ENCODE measurements at places on chromosomes 5 and 9.

- DNase-seq, result no peak
These were observed 233.6 kb downstream of the SAXO1 start for GRCh38 chr9:18799428-18799827.

- DNase-seq, result no peak
These were observed 9.4 kb upstream of the PLEKHG4B start for GRCh38 chr5:82570-82969.

- DNase-seq, result peak; percentile 61
These were observed 381.4 kb downstream of the ACTL7B start for GRCh38 chr9:108474356-108474755.

GRCh38 chr9:137174722-137175293 is 3.0 kb upstream of the TMEM210 start:
- DNase-seq, result no peak

- no peak for DNase-seq
These were observed 95.7 kb upstream of the EFNA5 start for GRCh38 chr5:107766439-107766838.

GRCh38 chr5:27472000-27472763 is 433.8 kb upstream of the CDH9 start:
- DNase-seq, result peak; percentile 40

DNA sequence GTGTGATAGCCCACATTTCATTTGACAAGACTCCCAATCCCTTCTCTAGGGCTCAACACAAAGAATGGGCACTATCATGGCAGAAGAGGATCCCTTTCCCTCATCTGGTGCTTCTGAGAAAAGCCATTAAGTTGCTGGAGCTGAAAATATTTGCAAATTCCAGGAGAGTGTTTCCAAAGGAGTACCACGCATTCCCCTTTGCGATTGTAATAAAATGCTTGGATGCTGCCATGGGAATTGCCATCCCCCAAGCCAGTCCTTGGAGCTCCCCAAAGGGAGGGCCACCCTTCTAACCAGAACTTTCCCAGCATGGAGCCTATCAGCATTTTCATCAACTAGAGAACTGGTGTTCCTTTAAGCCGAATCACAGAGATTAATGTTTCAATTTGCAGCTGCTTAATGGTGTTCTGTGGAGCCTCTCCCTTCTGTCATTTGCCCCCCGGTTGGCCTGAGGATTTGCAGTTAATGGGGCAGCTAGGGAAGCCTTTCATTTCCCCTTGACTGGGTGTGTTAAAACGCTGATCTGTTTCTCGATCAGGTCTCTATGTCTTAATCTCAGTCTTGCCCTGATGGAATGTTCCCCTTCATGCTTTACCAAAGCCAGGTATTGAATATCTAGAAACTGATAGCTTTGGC is 133.0 kb downstream of the ENC1 start:
- no peak for DNase-seq

DNA sequence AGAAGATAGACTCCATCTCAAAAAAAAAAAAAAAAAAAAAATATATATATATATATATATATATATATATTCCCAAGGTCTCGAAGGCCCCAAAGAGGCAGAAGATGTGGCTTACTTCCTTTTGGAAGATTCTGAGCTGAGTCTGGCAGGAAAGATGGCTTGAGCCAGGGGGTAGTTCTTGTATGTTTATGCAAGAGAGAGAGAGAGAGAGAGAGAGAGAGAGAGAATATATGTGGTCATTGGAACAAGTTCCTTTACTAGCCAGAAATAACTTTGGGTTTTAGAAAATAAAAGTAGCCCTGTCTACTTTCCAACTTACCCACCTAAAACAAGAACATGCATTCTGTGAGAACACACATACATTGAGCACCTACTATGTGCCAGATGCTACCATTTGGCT is 17.6 kb downstream of the NCS1 start:
- DNase-seq, result peak; percentile 81

- DNase-seq, result no peak
These were observed 142.8 kb downstream of the LIFR start for GRCh38 chr5:38413696-38414095.

DNA sequence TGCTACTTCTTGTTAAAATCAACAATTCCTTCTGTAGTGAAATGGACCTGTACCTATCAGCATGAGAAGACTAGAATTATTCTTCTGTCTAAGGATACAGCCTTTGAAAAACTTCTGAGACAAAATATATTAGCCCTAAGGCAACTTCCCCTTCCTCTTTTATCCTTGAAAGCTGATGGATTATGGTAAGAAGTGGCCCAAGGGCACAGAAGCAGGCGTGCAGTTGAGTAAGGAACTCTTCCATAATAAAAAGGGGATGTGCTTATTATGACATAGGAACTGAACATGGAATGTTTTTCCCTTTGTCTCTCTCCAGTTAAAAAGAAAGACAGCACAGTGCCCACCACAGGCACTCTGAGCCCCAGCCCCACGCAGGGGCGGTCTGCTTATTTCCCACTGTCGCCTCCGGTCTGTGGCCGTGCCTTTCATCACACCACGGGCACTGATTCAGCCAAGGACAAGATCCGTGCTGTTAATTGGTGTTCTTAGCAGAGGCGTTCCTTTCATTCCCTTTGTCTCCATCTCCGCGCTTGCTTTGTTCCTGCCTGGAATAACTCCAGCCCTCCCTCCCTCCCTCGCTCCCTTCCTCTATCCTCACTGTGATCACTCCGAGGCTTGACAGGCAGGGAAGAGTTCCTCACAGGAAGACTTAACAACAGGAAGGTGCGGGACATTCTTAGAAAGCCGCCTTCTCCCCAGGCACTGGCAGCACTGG is 135.9 kb upstream of the OTULINL start:
- DNase-seq, result peak; percentile 51

DNA sequence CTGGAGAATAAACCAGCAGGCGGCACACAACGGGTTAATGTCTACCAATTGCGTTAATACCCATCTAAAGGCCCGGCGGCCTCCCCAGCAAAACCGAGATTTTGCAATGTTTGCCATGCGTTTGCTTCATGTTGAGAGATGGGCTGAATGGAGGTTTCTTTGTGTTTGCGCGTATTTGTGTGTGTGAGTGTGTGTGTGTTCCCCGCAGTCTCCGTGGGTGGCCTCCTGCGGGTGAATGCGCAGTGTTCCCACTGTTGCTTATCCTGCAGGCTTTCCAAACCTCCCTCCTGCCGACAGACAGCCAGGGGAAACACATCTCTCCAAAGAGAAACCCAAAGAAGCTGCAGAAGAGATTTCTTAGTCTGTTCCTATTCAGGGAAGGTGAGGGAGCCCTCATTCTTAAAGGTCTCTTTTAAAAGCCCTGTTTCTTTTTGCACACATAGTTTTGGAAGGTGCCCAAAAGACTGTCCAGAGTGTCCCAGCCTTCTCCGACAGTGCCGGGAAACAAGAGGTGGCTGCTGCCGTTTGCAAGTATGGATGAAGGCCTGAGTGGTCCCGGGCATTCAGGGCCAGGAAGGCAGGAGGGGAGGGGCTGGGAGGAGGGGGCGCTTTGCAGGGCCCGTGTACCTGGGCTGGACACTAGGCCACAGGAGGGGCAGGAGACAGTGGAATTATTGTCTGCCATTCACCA is 103.8 kb upstream of the ERCC6L2 start:
- DNase-seq, result peak; percentile 61

GRCh38 chr9:126605792-126606482 is 7.8 kb upstream of the LMX1B start:
- no peak for DNase-seq

DNA sequence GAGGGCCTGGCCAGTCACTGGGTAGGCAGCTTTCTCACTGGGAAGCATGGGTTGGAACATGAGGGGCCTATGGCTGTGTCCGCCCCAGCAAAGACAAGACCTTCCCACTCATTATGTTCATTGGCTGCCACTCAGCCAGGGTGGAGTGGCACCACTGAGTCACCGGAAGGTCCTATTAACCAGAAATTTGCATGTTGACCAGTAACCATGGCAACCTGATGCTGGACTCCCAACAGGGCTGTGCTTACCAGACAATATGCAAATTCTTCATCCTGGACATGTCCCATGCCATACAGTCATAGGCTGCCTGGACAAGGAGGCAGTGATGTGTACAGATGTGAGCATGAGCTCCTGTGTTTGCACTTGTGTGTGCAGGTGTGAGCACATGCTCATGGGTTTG is 66.7 kb downstream of the PSD2 start:
- peak; percentile 14 for DNase-seq

DNA sequence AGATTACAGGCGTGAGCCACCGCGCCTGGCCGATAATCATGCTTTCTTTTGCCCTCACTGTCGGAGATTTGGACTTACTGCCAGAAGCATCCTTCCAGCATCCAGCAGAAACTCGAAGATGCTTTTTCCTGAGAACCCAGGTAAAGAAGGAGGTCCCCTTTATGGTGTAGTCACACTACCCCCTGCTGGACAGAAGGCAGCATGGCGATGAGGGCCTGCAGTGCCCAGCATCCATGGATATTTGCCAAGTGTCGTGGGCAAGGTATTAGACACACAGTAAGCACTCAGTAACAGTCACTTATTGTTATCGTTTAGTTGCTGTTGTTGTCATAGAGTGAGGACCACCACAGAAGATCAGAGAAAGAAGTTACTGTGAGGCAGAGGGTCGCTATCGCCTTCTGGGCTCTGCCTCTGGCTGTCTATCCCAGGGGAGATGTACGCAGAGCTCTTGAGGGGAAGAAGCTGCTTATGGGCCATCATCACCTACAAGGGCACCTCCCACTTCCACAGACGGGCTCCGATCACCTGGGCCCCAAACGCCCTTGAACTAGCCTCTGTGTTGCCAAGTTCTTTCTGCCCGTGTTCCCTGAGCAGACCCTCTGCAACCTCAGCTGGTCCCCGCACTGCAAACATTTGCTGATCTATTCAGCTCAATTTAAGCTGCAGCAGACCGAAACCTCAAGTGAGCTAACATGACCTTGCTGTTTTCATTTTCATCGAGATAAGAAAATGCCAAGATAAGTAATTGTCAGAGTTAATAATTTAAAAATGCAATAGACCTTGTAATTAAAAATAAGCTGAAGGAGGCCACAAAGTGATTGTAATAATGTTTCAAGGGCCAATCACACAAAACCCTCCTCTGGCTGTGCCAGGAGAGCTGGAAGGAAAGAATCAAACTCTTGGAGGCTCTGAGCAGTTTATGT is 23.9 kb downstream of the C5orf15 start:
- peak; percentile 47 for DNase-seq

- DNase-seq, result no peak
These were observed 101.9 kb downstream of the GADD45G start for GRCh38 chr9:89706731-89707191.

- DNase-seq, result no peak
These were observed 485.6 kb upstream of the NUDT12 start for GRCh38 chr5:104048231-104048630.

DNA sequence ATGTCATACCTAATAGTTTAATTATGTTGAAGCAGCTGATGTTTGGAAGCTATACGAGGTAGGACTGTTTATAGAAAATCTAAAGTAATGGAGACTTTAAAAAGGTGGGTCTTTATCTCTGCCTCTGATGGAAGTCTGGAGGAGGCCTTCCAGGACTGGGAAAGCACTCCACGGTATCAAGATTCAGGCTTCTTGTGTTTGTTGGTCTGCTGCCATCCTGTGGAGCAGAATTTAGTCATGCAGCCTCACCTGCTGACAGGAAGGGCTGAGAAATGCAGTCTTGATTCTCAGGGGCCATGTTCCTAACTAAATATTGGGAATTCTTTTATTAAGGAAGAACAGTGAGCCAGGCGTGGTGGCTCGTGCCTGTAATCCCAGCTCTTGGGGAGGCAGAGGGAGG is 15.9 kb downstream of the SPDL1 start:
- DNase-seq, result peak; percentile 16

DNA sequence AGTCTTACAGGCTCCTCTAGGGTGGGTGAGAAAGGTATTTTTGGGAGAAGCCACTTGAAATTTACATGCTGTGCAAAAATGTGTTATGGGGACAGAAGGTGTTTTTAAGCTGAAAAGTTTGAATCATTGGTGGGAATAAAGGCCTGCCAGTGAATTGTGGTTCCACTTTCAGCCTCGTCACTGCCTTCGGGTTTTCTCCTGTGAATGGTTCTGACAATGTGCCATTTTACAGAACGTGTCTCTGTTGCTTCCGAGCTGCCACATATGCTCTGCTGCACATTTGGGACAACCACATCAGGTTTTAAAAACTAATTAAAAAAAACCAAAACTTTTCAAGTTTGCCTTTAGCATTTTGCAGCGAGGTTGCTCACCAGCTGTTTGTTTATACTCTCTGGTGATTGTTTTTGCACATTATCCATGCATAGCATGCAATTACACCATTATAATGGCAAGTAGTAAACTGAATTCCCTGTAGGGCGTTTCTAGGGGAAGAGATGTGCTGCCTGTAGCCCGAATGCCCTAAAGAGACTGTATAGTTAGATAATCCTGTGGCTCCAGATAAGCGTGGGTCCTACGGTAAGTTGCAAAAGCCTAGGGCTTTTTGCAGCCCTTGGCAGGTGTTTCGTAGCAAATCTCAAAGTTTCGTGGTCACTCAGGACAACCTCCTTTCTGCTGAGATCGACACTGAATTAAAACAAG is 40.1 kb upstream of the SUB1 start:
- no peak for DNase-seq

- no peak for DNase-seq
These were observed 1.1 kb upstream of the DBH start for GRCh38 chr9:133635098-133635497.

GRCh38 chr5:173472784-173473278 is 143.6 kb downstream of the BOD1 start:
- DNase-seq, result peak; percentile 36

DNA sequence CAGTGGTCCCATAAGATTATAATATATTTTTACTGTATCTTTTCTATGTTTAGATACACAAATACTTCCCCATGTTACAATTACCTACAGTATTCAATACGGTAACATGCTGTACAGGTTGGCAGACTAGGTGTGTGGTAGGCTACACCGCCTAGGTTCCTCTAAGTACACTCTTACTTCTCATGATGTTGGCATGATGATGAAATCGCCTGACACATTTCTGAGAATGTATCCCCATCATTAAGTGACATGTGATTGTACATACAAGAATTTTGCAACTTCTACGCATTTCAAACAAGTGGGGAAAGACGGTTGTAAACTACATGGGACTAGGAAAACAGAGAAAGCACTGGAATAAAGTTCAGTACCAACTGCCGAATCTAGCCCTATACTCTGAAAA is 53.3 kb downstream of the SETX start:
- no peak for DNase-seq

DNA sequence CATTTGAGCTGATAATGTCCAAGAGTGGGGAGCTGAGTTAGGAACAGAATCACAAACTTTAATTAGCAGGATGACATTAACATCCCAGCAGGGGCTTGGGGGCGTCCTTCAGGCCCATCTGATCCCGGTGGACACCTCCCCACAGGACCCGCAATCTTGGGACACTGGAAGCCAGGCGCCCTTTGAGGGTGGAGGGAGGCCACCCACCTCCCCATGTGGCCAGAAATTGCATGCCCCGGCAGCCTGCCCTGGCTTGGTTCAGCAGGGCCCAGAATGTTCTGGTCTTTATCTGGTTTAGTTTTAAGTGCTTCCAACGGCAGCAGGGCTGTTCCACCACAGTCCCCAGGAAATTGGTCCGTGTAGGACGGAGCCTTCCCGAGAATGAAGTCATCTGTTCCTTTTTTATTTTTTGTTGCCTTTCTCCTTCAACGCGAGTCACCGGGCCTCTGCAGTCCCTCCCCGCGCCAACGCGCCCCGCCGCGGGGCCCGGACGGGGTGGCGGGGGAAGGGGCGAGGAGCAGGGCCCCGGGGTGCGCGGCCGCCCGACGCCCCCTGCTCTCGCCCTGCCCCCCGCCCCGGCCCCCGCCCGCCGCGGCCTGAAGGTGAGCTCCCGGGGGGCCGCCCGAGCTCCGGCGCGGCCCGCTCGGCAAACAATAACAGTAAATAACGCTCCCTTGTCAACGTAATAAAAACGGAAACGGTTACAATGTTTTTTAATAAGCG is 207.9 kb downstream of the C9orf50 start:
- peak; percentile 75 for DNase-seq

Measured in iris pigment epithelial cell (primary cell).